Inflammatory macrophage treated with lipopolysaccharide for 1 hour (primary cell): ENCODE measurements at places on chromosomes 1 and 21.

DNA sequence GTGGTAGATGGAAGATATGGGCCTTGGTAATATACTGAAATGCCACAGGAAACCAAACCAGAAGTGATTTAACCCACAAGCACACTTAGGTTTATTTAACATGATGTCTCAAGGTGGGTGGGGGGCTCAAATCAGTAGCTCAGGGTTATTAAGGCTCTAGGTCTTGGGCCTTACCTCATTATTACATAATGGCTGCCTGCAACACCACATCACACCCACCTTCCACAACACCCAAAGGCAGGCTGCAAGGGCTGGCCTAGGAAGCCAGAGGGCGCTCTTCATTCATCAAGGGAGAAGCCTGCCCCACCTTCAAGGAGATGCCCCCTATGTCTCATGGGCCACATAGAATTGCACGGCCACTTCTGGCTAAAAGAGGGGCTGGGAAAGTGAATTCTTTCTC is 6.0 kb downstream of the TFF1 start:
- DNase-seq, result no peak

- DNase-seq, result no peak
Observed at GRCh38 chr1:33133478-33134105, 48.3 kb downstream of the TRIM62 start.

DNA sequence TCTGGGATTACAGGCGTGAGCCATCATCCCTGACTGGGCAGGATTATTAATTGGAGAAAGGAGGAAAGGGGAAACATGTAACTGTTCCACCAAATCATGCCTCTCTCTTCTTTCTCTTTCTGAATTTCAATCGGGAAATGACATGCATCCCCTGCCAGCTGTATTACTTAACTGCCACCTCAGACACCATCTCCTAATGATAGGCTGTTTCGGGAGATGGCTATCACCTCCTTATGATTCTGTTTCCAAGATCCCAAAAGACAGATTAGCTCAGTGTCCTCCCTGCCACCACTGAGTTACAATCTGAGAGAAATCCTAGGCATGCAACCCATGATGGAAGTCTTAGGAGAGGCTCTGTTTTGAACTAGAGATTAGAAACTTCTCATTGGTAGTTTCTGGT is 67.5 kb downstream of the MIS18A start:
- DNase-seq, result no peak

- DNase-seq, result no peak
Observed at GRCh38 chr1:186426118-186426517, 34.8 kb downstream of the PDC start.

GRCh38 chr1:90671741-90672140 is 45.4 kb downstream of the BARHL2 start:
- no peak for DNase-seq

- peak; percentile 77 for DNase-seq
Observed at GRCh38 chr1:191592039-191592438, 566.2 kb upstream of the RGS18 start.

DNA sequence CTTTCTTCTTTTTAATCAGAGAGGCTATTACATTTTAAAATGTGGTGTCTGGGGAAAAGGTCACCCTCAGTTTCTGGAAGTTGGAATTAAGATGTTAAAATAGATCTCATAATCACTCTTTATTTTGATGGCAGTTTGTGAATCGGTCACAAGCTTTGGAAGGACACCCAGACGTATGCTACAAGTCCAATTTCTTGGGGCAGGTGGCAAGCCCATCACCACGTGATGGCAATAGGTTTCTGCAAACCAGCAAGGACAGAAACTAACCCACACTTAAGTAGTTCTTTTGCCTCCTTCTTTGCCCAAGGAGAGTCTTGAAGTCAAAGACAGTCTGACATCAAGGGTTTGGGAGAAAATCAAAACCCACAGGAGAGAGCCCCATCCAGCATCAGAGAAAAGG is 72.9 kb downstream of the C1orf87 start:
- DNase-seq, result no peak

DNA sequence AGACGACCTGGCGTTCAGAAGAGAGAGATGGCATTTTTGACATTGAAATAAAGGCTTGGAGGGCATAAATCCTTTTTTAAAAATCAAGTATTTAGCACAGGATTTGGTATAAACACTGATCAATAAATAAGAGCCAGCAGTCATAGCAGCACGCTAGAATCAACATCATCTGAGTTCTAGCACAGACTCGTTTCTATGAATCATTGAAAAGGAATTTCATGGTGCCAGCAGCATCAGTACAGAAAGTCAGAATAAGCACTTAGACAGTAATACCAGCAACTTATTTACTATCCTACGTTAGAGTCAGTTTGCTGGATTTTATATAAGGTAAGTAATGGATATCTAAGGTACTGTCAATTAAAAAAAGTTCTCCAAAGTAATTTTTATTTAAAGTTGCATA is 119.3 kb downstream of the HLCS start:
- no peak for DNase-seq

DNA sequence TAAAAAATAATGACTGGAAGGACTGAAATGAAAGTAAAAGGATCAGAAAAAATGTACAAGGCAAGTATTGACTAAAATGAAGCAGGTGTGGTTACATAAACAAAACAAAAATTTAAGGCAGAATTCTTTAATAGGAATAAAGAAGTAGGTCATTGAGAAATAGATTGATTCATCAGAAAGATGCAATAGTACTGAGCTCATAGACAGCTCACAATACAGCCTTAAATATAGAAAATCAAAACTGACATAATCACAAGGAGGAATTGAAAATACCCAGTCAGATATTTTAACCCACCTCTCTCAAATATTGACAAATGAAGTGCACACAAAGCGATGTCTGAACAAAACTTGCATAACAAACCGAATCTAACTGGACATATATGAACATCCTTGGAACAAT is 366.8 kb upstream of the DPYD start:
- DNase-seq, result peak; percentile 28
